ENCODE measurements at places on chromosomes 5 and 9.

DNA sequence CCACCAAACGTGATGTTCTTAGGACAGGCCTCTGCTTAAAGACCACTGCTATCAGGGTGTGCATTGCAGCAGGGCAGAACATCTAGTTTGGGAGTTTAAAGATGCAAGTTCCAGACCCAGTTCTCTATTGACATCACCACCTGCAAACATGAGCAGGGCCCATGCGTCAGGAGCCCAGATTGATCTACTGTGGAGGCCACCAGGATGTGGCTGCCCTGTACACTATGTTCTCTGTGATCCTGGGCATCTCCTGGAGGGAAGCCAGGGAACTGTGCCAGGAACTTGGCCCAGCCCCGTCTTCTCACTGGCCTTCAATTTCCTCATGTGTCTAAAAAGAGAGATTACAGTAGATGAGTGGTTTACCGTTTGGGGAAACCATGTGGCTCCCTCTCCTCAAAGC, 87.1 kb downstream of the PDE6A start:
- no peak for DNase-seq

DNA sequence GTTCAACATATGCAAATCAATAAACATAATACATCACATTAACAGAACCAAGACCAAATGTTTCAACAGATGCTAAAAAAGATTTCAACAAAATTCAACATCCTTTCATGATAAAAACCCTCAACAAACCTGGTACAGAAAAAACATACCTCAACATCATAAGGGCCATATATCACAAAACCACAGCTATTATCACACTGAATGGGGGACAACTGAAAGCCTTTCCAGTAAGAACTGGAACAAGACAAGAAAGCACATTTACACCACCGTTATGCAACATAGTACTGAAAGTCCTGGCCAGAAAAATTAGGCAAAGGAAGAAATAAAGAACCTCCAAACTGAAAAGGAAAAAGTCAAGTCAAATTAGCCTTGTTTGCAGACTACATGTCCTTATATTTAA, 93.6 kb downstream of the DTWD2 start:
- DNase-seq = no peak

- DNase-seq = no peak
Observed at GRCh38 chr5:57718155-57718554, 235.5 kb upstream of the ACTBL2 start.

GRCh38 chr5:71681296-71681695, 37.8 kb upstream of the CARTPT start:
- no peak for DNase-seq

DNA sequence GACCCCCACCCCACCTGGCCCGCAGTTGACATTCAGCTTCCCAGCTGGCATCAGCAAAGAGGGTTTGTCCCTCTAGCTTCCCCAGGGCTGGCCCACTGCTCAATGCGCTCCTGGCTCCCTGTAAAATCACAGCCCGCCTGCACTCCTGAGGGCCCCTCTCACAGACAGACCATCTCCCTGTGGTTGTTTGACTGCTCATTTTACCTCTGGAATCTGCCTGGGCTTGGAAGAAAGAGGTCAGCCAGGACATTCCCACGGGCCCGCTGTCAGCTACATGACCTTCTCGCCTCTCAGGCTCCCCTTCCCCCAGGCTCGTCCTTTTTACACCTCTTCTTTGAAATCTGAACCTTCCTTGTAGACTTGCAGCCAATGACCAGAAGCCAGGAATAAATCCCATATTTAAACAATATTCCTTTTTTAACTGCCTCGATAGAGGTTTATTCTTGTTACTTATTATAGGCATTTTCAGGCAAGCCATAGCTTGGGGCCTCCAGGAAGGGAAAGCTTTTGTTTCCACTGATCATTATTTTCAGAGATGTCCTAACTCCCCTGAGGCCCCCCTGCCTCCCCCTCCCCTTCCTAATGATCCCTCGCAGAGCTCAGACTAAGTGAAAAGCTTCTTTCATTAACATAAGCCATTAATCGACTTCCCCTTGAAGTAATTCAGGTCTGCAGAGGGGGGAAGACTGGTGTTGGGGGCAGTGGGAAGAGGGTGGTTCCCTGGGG, 76.3 kb upstream of the IQGAP2 start:
- no peak for DNase-seq

DNA sequence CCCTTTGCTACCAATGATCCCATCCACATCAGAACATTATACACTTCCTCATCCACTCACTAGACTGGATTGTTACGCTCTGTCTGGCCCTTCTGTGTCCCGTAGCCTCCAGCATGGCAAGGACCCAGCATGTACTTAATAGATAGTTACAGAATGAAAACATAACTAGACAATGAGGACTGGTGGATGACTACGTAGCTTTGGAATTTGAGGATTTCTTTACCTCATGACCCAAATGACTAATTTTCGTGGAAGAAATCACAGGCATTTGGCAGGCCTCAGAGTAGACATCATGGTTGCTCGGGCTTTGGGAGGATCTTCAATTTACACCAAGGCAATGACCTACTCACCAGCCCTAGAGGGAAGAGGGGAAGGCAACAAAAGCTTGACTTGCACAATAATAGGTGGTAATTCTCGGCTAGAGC, 299.8 kb downstream of the TLE1 start:
- DNase-seq = no peak

GRCh38 chr5:72134226-72134899, 27.1 kb downstream of the MAP1B start:
- no peak for DNase-seq

DNA sequence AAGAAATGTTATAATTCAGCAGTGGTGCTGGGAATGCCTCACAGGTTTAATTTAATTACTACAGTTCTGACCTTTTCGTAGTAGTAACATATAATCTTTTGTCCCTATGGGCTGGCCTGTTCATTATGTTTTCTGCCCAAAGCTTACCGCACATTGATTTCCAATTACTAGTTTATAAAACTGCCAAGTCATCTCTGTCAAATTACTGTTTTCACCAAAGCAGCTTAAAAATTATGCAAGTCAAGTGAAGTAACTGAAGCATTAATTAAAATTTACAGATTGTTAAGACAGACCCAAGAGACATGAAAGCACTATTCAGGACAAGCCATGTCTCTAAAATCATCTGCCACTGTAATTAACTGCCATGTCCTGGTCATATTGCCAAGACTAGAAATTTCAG, 93.9 kb upstream of the FTMT start:
- DNase-seq = no peak

- no peak for DNase-seq
Observed at GRCh38 chr5:13624283-13625074, 320.0 kb downstream of the DNAH5 start.

DNA sequence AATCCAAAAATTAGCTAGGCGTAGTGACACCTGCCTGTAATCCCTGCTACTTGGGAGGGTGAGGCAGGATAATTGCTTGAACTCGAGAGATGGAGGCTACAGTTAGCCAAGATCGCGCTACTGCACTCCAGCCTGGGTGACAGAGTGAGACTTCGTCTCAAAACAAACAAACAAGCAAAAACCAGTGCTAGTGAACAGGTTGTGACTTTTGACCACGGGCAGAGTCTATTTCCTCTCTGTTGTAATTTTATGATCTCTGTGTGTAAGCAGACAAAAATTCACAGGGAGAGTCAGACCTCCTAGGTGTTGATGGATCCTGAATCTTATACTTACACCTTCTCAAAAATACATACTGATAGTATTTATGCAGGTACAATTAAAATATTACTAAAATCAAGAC, 65.8 kb downstream of the SPEF2 start:
- no peak for DNase-seq

DNA sequence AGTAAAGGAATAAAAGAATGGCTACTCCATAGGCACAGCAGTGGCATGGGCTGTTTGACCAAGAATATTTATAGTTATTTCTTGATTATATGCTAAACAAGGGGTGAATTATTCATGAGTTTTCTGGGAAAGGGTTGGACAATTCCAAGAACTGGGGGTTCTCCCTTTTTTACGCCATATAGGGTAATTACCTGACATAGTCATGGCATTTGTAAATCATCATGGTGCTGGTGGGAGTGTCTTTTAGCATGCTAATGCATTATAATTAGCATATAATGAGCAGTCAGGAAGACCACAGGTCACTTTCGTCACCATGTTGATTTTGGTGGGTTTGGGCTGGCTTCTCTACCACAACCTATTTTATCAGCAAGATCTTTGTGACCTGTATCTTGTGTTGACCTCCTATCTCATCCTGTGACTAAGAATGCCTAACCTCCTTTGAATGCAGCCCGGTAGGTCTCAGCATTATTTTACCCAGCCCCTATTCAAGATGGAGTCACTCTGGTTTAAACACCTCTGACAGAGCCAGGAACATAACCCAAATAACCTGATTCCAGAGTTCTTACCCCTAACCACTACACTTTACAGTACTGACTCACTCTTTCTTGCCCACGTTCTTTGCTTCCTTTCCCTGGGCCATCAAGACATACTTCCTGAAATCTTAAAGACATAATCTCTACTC, 25.0 kb upstream of the MRPS30 start:
- DNase-seq = no peak

DNA sequence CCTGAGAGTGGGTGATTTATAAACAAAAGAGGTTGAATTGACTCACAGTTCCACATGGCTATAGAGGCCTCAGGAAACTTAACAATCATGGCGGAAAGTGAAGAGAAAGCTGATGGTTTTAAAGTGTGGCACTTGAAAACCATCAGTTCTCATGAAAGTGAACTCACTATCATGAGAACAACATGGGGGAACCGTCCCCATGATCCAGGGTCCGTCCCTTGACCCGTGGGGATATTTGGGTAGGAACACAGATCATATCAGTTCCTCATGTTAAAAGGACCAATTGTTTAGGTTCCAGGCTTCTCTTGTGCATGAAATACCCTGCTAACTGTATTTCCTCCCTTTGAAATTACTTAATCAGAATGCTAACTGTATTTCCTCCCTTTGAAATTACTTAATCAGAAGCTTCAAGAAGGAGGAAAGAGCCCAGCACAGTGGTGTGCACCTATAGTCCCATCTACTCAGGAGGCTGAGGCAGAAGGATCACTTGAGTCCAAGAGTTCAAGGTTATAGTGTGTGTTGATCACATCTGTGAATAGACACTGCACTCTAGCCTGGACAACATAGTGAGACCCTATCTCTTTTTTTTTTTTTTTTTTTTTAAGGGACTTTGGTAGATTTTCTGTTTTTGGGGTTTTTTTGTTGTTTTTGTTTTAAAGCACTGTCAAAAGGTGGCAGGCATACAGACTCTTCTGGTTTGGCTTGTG, 24.8 kb downstream of the TTC1 start:
- no peak for DNase-seq

- DNase-seq = no peak
Observed at GRCh38 chr5:122942164-122942914, 94.2 kb downstream of the PPIC start.

DNA sequence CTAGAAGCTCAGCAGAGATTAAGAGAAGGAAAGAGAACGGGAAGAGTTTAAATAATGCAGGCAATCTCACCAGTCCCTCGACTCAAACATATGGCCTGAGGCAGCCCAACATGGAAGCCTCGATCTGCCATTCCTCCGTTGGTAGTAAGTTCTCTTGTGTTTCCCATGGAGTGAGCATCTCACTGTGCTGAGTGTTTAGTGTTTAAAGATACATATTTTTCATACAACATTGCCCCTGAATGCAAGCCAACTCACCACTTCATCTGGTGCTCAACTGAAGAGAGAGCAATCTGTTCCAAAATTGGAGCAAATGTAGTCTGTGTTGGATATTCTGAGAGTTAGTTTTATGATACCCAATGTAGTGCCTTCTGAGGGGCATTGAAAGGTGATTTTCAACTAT, 171.5 kb upstream of the ATP10B start:
- DNase-seq = no peak

- DNase-seq = no peak
Observed at GRCh38 chr9:133499132-133499891, 20.4 kb upstream of the SLC2A6 start.

GRCh38 chr5:135155616-135156214, 121.7 kb upstream of the PITX1 start:
- no peak for DNase-seq

DNA sequence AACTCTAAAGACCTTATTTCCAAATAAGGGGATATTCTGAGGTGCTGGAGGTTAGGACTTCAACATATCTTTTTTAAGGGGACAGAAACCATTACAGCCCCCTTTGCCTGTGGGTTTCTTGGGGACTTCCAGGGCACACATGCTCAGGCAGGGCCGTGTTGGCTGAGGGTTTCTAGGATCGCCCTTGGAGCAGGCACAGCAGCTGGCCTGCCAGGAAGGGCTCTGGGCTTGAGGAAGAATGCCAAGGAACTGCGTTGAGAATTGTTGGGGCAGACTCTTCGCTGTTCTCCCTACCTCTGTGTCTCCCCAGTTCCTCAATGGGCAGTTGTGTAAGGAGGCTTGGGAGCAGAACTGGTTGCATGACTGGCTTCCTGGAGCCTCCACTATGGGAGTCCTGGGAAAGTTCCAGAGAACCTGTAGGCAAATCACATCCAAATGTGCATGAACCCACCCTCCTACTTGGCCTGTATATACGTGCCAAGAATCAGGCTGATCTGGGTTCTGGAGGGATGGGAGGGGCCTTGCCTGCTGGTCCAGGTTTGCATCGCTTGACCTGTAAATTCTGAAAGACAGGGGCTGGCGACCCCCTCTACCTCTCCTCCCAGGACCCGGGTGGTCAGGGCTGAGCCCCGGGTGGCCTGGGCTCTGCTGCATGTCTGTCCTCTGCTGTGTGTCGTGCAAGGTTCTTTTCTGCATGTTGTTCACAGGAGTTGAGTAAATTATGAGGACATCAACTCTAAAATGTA, 65.5 kb downstream of the HSPA4 start:
- DNase-seq = no peak

GRCh38 chr5:134527961-134528424, 2.5 kb downstream of the JADE2 start:
- no peak for DNase-seq

DNA sequence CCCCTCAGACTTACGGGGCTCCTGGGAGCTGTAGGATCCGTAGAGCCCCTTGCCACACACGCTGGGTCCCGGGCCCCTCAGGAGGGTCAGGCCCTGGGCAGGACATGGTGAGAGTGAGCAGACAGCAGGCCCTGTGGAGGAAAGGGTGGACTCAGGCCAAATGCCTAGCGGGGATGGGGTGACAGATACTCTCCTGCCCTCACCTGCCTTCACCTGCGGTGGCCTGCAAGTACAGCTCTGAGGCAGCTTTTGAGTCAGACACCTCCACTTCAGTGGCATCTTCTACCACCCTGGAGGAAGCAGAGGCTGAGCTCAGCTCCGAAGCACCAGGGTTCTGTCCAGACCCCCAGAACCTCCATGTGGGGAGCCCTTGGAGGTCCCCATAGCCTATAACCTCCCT, 26.2 kb downstream of the SLC35A4 start:
- DNase-seq = no peak
